ENCODE measurements at places on chromosomes 4 and X.

DNA sequence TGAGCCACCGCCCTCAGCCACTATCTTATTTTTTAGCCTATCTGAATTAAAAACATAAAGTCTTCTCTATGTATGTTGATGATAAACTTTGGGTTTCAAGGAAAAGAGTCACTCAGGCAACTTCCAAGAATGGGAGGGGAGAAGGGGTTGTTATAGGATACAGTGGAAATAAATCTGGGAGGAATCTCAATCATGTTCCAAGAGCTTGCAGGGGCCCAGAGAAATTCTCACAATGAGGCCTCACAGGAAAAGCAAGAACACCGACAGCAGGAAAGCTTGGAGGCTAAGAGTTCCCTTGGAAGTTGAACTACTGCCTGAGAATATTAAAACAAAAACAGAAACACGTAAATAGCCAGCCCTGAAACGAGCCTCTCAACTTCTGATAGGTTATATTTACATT lies 384.6 kb upstream of the IGFBP7 start:
- no peak for DNase-seq

DNA sequence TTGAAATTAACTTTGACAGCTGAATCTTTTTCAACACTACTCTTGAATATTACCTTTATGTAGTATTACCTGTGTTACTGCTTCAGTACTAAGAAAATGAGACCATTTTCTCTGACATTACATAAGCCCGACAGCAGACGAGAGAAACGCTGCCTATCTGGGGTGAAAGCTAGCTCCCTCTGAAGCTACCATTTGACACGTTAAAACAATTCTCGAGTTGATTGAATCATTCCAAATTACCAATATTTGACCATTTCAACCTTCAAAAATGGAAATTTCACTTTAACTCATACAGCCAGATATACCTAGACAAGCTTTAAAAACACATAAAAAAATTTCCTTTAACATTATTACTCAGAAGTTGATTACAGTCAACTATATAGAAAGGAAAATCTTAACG lies 836 bp downstream of the GPM6A start:
- DNase-seq, result no peak

GRCh38 chr4:98260579-98261404 lies at the start of gene RAP1GDS1:
Gene RAP1GDS1 (plus strand): TSS chr4:98261384. CDS start chr4:98261566, 182 bp downstream.
- DNase-seq, result peak; percentile 80

- no peak for DNase-seq
Measured at GRCh38 chr4:55127521-55127920, 2.1 kb upstream of the KDR start.

- no peak for DNase-seq
Measured at GRCh38 chr4:17665852-17666251, 51.4 kb downstream of the MED28 start.

- no peak for DNase-seq
Measured at GRCh38 chrX:120015145-120016067, 62.1 kb downstream of the RHOXF2B start.

- no peak for DNase-seq
Measured at GRCh38 chrX:98203800-98204199, 1320.1 kb downstream of the RPA4 start.

- no peak for DNase-seq
Measured at GRCh38 chrX:134764202-134764785, 106.0 kb upstream of the PLAC1 start.

DNA sequence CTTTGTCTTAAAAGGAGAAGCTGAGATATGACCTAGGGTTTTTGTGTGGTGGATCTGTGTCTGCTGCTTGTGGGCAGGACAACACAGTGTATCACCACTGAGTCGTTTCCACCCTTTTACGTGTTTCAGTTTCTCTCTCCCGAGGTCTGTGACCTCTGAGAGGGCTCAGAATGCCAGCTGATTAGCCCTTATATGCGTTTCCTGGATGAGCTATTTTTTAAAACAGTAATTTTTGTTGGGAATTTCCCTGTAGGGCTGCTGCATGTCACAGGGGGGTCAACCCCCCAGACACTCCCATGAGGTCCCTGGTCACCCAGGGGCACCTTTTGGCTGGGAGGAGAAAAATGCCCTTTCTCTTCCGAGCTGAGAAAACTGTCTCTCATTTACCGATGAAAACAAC lies 170.4 kb upstream of the CASK start:
- DNase-seq, result no peak

GRCh38 chr4:17911608-17912007 lies 100.8 kb downstream of the NCAPG start:
- no peak for DNase-seq

- DNase-seq, result no peak
Measured at GRCh38 chr4:118398226-118399090, 45.7 kb upstream of the PRSS12 start.

DNA sequence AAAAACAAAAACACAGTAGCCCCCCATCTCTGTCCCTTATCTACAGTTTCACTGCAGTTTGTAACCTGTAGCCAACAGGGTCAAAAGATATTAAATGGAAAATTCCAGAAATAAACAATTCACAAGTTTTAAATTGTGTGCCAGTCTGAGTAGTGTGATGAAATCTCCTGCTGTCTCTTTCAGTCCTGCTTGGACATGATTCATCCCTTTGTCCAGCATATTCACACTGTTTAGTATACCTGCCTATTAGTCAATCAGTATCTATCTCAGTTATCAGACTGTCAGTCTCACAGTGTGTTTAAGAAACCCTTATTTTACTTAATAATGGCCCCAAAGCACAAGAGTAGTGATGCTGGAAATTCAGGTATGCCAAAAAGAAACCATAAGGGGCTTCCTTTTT lies 21.9 kb downstream of the CNOT6L start:
- DNase-seq, result no peak

DNA sequence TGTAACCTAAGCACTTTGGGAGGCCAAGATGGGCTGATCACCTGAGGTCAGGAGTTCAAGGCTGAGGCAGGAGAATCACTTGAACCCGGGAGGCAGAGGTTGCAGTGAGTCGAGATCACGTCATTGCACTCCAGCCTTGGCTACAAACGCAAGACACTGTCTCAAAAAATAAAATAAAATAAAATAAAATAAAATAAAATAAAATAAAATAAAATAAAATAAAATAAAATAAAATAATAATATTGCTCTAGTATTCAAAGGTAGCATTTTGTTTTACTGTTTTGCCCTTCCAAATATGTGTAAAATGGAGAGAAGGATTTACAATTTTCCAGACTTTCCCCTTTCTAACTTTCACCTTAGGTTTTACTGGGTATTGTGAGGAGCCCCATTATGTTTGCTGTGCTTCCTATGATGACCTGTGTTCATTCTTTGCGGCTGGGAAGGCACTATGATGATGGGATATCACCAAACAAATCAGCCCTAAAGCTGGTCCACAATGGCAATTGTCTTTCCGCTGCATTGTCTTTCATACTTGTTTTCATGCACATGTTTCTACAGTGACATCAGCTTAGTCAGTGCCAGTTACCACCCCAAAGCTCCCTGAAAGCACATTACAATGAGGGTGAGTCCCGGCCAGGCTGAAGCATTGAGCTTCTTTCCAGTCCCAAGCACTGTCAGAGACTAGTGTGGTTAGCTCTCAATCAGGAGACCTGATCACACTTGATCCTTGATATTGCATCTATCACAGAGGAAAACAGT lies 50.8 kb downstream of the DTHD1 start:
- no peak for DNase-seq

DNA sequence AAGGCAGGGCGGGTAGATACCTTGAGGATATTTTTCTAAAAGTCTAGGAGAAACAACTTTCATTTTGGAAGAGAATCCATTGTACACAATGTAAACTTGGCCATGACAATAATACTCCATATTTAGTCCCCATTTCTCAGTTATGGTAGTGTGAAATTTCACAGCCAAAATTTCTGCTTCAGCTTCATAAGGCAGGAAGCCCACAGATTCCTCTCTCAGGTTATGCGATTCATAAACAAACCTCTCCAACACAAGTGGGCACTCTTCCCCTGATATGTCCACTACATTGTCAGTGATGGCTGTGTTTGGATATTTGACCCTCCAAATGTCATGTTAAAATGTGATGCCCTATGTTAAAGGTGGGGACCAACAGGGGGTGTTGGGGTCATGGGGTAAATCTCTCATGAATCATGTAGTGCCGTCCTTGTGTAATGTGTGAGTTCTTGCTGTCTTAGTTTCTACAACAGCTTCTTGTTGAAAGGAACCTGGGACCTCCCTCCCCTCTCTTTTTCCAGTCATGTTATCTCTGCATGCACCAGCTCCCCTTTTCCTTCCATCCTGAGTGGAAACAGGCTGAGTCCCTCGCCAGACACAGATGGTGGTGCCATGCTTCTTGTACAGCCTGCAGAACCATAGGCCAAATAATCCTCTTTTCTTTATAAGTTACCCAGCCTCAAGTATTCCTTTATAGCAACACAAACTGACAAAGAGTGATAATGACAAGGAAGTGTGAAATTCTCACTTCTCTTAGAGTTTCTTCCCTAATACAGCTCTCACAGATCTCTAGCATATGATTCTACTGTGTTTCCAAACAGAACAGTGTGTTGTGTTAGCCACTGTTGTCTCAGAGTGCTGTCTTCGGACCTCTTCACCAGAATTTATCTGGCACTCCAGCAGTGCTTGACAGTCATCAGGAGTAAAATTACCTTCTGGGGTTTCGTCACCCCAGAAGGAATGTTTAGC lies 598.4 kb upstream of the GNPDA2 start:
- no peak for DNase-seq

DNA sequence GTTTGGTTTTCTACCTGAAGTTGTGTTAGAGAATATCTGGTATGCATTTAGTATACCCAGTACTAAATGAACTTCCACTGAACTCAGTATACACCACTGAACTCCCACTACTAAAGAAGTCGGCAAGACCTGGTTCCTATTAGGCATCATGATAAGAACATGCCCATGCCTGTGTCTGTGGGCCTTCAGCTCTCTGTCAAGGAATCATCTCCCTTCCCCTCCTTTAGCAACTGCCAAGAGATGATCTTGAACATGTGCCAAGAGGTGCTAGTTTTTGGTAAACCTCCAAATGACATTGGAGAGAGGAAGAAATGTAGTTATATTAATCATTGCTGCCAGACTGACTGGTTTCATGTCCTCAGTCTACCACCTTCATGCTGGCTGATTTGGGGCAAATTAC lies 113.2 kb downstream of the ATP10D start:
- DNase-seq, result no peak

DNA sequence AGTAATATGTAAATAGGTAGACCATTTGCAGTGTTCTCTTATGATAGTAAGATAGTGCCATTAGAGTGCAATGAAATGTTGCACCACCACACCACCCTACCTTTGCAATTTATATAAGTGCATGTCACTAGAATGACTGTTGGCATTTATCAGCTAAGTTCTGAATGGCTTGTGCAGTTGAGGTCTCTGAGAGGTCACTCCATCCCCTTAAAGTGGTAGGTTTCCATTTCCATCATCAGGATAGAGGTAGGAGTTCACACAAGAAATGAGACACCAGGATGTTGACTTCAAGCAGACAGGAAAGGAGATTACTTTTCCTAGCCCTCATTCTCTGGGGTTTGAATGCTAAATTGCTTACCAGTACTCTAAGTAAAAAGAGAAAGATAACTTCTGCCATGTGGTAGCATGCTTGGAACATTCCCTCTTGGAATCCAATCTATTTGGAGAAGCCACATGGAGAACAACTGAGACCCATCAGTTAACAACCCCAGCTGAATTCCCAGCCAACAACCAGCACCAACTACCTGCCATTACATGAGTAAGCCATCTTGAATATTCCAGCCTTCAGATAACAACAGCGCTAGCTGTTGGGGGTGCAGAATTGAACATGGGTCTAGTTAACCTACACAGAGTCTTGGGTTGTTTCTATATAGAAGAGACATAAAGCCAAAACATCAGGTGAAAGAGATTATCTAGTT lies 6.7 kb upstream of the LRBA start:
- DNase-seq, result no peak

DNA sequence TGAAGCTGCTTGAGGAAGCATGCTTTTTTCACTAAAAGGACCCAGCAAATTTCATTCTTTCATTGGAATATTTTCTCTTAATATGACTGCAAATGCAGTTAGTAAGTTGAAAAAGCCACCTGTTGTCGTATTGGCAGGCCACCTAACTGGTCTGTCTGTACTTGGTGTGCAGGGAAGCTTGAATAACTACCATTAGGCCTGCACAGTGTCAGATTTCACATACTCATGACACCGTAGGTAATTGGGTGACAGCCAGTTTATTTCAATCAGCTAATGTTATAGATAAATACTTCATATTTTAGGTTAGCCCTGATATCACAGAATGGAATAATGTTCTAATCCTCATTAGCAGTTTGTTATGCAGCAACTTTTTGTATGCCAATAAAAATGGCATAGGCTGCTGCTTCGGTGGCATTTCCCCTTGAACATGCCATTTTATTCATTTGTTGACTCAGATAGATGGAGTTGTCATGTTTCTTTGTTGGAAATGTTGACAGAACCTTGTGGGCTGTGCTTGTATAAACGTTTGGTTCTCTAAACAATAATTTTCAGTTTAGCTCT lies 173.7 kb downstream of the RPA4 start:
- no peak for DNase-seq

DNA sequence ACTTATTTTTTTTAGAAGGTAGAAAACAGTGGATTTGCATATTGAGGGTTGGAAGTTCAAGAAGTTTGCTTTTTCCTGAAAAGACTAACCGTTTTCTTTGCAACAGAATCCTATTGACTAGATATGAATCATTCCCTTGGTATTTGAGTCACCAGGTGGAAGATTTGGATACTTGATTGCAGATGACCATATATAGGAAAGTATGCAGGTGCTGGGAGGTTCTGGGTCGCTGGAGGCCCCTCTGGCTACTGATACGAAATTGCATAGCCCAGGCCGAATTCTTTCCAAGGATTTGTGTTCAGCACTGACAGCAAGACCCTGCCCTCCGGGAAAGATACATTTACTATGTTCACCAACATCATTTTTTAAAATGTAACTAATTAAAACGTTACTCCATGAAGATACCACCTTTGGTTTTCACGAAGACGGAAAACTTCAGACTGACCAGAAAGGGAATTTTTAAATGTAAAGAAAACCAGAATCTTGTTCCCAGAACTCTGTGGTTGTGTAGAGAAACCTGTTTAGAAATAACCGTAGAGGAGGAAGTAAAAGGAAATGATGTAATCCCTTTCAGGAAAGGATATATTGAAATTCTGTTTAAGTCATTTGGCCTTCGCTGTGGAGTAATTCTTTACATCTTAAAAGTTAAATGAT lies 946 bp downstream of the ANXA3 start:
- no peak for DNase-seq

DNA sequence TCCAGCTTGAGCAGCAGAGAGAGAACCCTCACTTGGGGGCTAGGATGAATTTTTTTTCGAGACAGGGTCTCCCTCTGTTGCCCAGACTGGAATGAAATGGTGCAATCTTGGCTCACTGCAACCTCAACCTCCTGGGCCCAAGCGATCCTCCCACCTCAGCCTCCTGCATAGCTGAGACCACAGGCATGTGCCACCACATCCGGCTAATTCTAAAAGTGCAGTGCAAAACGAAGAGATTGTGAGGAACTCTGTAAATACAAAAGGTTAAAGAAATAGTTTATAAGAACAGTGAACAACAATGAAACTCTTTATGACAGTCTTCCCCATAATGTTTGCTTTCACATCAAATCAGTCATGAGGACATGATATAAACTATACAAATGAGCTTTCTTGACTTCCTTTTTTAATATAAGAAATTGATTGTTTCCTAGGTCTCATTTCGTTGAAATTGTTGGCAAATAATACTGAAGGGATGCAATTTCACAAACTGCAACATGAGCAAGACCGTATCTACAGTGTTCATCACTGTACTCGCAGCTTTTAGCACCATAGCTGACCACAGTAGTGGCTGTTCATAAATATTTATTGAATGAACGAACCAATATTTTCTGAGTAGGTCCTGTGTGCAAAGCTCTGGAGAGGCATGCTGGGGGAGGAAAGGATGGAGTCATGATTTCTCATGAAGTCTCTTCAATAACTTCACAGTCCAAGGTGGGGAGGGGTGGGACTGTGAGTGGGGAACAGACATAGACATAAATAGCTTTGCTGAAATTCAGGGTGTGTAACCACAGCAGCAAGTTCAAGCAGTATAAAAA lies 116.1 kb downstream of the SHROOM3 start:
- no peak for DNase-seq

All from AG04449 (cell line).